ENCODE measurements at places on chromosomes 5 and 9. TPM values are rescaled to one million over a fixed set of nuclear protein-coding genes. Genes with fewer than 3 reads are reported as not detected.

The FCN2 gene
- not detected for total RNA-seq

The PTGER4 gene
- 441 TPM for total RNA-seq

The ABO gene
- total RNA-seq: 4.5 TPM

The AMACR gene
- total RNA-seq: 2.0 TPM

The PCDHGB2 gene
- total RNA-seq: 0.63 TPM

The NR4A3 gene
- total RNA-seq: 18.5 TPM

The SHOC1 gene
- under 0.01 TPM for total RNA-seq

The CFAP90 gene
- not detected for total RNA-seq

The TLE4 gene
- 150 TPM for total RNA-seq

The SCGB3A2 gene
- not detected for total RNA-seq

The NXNL2 gene
- not detected for total RNA-seq

The ARL14EPL gene
- not detected for total RNA-seq

The IRGM gene
- 2.5 TPM for total RNA-seq

Measured in mononuclear cell (primary cell).